ENCODE measurements at places on chromosomes 7 and 10.

DNA sequence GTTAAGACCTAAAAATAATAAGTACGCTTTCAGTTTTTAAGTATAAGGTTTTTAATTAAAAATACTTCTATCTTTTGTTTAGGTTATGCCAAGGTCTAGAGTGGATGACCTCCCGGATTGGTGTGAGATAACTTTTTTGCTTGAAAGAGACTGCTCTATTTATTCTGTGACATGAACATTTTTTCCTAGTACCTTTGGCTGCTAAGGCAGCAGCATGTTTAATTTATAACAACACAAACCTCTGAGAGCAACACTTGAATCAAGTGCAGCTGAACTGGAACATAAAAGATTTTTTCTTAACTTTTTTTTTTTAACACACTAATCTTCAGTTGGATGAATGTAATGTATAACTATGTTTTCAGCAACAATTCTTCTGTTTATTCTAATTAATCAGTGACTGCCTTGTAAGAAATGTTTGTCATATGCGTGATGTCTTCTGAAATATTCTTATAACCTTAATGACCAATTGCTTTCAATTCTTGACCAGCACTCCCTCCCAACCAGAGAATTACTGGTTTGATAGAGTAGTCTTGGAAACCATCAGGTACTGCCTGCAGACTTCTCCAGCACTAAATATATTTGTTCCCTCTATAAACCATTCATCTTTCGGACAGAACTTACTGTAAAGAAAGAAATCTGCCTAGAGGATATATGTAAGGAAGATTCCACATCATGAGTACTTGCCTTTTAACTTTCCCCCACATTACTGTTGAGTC lies 16.0 kb downstream of the ARL5B start:
- no peak for DNase-seq

DNA sequence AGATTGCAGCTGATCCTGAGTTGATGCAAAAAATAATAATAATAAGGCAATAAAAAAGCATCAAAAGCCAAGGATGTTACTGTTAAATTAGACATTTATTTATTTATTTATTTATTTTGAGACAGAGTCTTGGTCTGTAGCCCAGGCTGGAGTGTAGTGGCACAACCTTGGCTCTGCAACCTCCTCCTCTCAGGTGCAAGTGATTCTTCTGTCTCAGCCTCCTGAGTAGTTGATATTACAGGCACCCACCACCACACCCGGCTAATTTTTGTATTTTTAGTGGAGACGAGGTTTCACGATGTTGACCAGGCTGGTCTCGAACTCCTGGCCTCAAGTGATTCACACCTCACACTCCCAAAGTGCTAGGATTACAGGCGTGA lies 465.5 kb upstream of the NRP1 start:
- DNase-seq, result no peak

GRCh38 chr7:25171071-25171470 lies 46.0 kb upstream of the CYCS start:
- no peak for DNase-seq

DNA sequence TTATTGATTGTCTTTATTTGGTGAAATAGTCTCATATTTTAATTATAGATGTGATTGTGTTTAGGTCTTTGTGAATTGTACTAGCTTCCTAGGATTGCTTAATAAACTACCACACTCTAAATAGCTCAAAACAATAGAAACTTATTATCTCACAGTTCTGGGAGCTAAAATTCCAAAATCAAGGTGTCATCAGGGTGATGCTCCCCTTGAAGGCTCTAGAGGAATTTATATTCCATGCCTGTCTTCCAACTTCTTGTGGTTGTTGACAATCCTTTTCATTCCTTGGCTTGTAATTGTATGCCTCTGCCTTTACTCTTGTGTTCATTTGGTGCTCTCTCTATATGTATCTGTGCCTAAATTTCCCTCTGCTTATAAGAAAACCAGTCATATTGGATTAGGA lies 155.3 kb upstream of the AKR1E2 start:
- DNase-seq, result no peak

- no peak for DNase-seq
Observed at GRCh38 chr7:3138997-3139396, 95.3 kb upstream of the CARD11 start.
